Spleen (tissue), 13 donors: ENCODE measurements at places on chromosomes 3 and 15.

DNA sequence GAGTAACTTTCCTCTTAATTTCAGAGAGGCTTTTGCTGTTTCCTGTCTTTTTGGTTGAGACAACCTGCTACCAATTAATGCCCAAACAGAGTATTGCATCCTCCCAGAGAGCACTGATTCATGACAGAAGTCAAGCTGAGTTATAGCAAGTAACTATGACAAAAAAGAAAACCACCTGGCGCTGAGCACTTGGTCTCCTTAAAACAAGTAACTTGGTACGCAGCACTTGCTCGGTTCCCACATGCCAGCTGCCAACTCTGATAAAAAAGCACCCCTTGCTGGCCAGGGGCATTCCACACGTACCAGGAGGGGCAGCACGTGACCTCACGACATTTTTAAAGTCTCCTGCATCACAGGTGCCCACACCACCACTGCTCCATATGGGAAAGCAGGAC, 13.5 kb upstream of the MYO5C start:
- no peak for DNase-seq

DNA sequence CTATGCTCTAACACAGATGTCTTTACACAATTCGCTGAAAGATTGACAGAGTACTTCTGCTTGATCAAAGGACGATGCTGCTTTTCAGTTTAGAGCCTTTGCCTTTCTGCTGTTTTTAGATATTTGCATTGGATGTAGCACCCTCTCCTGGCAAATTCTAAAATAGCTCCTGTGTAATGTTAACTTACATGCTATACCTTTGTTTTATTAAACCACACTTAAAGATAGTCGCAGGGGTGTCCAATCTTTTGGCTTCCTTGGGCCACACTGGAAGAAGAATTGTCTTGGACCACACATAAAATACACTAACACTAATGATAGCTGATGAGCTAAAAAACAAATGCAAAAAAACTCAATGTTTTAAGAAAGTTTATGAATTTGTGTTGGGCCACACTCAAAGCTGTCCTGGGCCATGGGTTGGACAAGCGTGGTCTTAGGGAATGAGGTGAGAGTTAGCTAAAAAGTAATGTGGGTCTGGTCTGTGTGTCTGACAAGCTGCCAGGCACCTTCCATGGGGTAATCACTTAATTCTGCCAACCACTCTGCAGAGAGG, 62.9 kb downstream of the ATG7 start:
- no peak for DNase-seq

GRCh38 chr15:59519329-59519728, 81.3 kb downstream of the FAM81A start:
- DNase-seq, result no peak

GRCh38 chr3:50183755-50184154, 7.7 kb upstream of the GNAT1 start:
- no peak for DNase-seq

DNA sequence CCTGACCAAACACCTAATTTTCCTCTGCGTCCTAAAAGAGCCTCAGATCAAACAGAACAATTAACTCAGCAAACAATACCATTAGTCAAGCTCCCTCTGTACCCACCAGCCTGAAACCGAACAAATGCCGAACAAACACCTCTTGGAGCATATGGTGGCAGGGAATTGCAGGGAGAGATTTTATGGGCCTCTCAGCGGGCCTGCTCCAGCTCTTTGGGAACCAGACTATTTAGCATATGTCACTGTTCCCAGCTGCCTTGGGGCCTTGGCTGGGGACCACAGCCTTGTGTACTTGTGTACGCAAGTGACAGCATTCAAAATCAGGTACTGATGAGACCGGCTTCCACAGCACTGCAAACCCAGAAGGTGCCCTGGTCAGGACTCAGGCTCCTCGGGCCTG, 388.8 kb upstream of the PPP2R3A start:
- no peak for DNase-seq

DNA sequence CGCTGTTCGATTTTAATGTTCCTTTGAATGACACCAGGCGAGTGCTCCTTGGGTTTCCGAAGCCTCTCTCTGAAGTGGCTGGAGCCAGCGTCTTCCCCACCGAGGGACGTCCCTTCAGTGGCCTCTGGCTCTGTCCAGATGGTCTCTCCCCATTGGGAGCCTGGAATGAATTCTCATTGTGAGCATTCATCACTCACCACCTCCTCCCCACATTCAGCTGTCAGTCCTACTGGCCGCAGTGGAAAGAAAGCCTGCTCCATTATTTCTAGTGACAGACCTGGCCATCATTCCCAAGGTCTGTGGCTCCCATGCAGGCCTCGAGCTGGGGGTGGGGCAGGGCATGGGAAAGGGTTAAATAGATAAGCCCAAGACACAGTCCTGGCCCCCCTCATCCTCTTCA, 35.2 kb downstream of the ZNF710 start:
- peak; percentile 58 for DNase-seq

DNA sequence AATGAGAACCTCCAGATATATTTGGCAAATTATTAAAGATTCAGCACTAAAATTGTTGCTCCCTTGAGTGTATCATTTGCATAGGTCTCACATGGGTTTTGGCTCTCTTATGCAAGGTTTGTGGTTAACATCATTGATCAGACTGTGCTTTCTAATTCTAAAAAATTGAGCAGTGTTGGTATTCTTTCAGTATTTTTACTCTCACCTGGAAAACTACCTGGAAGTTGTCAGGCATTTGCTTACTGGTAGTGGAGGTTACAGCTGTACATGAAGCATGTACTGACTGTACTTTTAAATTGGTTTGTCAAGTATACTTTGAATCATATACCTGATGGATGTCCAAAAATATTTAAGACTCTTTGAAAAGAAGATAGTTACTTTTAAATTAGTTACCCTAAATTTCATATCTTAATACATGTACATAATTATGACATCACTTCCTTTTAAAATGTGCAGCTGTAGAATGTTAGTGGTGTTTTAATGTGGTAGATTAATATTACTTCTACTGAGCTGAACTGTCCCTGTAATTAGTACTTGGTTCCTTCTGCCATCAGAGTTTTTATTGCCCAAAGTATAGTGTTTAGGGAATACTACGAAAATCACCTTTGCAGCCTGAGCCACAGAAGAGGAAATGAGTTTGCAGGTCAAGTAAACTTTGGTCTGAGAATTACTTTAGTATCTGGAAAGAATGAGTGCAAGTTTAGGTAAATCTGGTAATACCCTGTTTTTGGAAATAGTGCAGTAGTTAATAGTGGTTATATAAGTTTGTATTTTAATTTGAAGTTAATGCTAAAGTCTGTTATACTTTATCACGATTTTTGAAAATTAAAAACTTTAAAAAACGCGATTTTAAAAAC, 2.8 kb downstream of the CHD2 start:
- DNase-seq, result no peak
